Chondrocyte (in vitro differentiated cells): ENCODE measurements at places on chromosomes 4 and X. TPM values are rescaled to one million over a fixed set of nuclear protein-coding genes. Genes with fewer than 3 reads are reported as not detected.
A peak's percentile ranks its signal among the peaks of the same experiment; 100 is the strongest.

DNA sequence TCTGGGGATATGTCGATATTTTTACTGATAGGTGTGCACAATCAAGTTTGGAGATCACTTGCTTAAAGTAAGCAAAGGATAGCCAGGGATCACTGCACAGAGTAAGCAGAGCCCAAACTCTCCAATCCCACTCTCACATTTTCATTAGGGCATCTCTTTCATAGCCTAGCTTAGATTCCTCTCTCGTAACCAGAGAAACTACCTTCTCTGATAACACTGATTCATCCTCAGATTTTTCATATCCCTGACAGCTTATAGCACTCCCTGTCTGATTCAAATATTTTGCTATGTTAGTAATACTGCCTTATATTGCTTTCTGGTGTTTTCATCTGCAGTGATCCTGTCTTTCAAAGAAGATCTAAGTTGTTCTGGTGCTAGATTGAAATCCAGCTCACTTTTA lies 123.7 kb downstream of the CBLL2 start:
- no peaks in the 10 kb centered on the region for H3K27me3 ChIP-seq
- peaks cover 57% of the 10 kb centered on the region for H3K4me1 ChIP-seq
- no peak for DNase-seq
- peaks cover 2% of the 10 kb centered on the region for H3K36me3 ChIP-seq
- H3K4me3 ChIP-seq, result no peak overlapping the region

- H3K4me3 ChIP-seq, result no peak overlapping the region
- DNase-seq, result no peak
- peaks cover 4% of the 10 kb centered on the region for H3K4me1 ChIP-seq
- peaks cover 2% of the 10 kb centered on the region for H3K36me3 ChIP-seq
- H3K27me3 ChIP-seq, result peaks cover 5% of the 10 kb centered on the region
- no peak overlapping the region for H3K27ac ChIP-seq
These were observed 555 bp downstream of the CFI start for GRCh38 chr4:109801099-109801789.

- no peaks in the 10 kb centered on the region for H3K36me3 ChIP-seq
- no peaks in the 10 kb centered on the region for H3K27me3 ChIP-seq
- DNase-seq, result no peak
- H3K4me3 ChIP-seq, result peak overlapping the region; percentile 20
These were observed 21.6 kb downstream of the PCDH18 start for GRCh38 chr4:137510557-137511265.

DNA sequence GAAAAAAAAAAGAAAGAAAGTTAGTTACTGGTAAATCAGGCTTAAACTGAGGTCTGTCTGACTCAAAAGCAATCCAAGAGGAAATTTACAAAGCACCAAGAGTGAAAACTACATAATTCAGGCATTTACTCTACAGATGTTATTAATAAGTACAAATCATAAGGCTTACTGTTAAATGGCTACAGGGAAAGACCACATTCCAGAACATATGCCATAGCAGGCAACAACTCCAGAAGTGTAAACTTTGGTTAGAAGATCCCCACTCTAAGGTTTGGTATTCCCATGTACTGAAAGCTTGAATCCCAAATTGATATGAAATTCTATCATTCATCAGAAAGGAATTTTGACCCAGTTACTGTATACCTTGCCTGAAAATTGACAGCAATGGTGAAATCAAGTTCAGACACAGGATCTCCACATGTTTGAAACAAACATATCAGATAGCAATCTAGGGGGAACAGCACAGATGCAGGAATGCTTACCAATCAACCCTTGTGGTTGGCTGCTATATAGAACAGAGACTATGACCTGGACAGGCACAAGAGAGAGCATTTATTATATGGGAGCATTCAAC lies 6.6 kb downstream of the USP26 start:
- H3K4me1 ChIP-seq, result no peaks in the 10 kb centered on the region
- no peak overlapping the region for H3K4me3 ChIP-seq
- H3K36me3 ChIP-seq, result no peaks in the 10 kb centered on the region
- no peak overlapping the region for H3K27ac ChIP-seq

- no peak overlapping the region for H3K27ac ChIP-seq
- no peaks in the 10 kb centered on the region for H3K4me1 ChIP-seq
- no peak overlapping the region for H3K4me3 ChIP-seq
These were observed 1901.3 kb upstream of the TENM3 start for GRCh38 chr4:180341926-180342325.

DNA sequence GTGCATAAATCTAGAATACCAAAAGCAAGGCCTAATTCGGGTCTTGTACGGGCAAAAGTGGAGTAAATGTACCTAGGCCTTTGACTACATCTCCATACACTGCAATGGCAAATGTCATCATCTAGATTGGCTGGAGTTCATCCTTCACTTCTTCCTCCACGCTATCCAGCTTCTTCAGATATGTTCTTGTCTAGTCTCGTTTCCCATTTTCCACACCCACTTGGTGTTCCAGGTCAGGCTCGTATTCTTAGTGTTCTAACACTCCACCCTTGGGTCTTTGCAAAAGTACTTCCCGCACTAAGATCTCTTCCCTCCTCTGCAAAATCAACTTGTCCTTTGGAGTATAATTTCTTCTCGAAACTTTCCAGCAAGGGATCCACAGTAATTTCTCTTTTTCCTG lies 1.4 kb downstream of the COQ2 start:
- no peaks in the 10 kb centered on the region for H3K27me3 ChIP-seq
- no peaks in the 10 kb centered on the region for H3K36me3 ChIP-seq
- H3K27ac ChIP-seq, result no peak overlapping the region
- H3K4me3 ChIP-seq, result no peak overlapping the region

- peaks cover 45% of the 10 kb centered on the region for H3K4me1 ChIP-seq
- peak overlapping the region; percentile 89 for H3K27ac ChIP-seq
- H3K36me3 ChIP-seq, result no peaks in the 10 kb centered on the region
These were observed 81.5 kb upstream of the EGFL6 start for GRCh38 chrX:13487731-13488505.

GRCh38 chr4:178553201-178553600 lies 1111.0 kb upstream of the AGA start:
- H3K27me3 ChIP-seq, result no peaks in the 10 kb centered on the region
- no peak overlapping the region for H3K27ac ChIP-seq
- H3K4me1 ChIP-seq, result no peaks in the 10 kb centered on the region
- DNase-seq, result no peak

DNA sequence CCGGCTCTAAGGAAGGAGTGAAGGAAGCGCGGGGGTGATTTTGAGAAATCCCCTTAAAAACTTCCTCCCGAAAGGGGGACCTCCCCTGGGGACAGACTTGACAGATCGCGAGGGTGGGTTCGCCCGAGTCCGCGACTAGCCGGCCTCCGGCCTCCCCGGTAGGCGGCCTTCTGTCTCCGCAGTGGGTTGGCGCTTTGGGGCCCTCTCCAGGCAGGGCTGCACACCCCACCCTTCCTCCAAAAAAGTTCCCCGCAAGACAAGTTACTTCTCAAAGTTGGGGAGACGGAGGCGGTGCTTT lies 24.8 kb downstream of the HOPX start:
- peaks cover 36% of the 10 kb centered on the region for H3K4me1 ChIP-seq
- DNase-seq, result no peak
- peaks cover 1% of the 10 kb centered on the region for H3K36me3 ChIP-seq
- H3K27me3 ChIP-seq, result peaks cover 48% of the 10 kb centered on the region

DNA sequence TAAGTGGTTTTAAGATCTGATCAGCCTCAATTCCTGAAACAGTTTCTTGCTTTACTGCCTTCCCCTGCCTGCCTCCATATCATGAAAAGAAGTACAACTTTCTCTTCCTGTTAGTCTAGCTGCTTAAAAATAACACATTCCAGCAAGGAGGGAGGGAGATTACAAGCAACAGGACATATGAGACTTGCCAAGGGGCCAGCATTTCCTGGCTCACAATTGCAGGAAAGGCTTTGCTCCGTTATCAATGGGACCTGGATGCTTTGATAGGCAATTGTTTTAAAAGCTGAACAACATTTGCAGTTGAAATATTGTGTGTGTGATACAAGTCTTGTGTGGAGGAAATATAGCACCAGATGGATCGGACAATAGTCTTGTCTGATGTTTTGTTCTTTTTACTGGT lies 425.0 kb downstream of the FAT4 start:
- H3K36me3 ChIP-seq, result no peaks in the 10 kb centered on the region
- no peaks in the 10 kb centered on the region for H3K27me3 ChIP-seq
- H3K4me1 ChIP-seq, result peaks cover 54% of the 10 kb centered on the region
- DNase-seq, result no peak
- peak overlapping the region; percentile 74 for H3K27ac ChIP-seq

DNA sequence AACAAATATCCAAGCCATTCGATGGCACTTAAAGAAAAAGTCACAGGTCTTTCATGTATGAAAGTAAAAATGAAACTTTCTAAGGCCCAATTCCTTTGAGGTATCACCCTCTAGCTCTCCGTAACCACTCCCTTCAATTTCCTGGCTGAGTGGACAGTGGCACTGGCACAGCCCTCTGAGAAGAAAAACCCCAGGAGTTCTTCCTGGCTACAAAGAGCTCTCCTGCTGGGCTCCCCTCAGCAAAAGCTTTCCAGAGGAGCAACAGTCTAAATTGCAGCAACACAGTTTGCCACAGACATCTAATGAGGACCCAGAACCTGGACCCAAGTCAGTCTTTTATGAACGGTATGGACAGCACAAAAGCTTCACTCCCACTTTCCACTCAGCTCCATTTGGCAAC lies 71.8 kb downstream of the FUNDC1 start:
- H3K4me3 ChIP-seq, result no peak overlapping the region
- no peak overlapping the region for H3K27ac ChIP-seq
- H3K27me3 ChIP-seq, result no peaks in the 10 kb centered on the region
- DNase-seq, result no peak

- peaks cover 16% of the 10 kb centered on the region for H3K4me1 ChIP-seq
- no peaks in the 10 kb centered on the region for H3K27me3 ChIP-seq
- no peak for DNase-seq
These were observed 43.1 kb upstream of the FAM9C start for GRCh38 chrX:13087322-13088155.

GRCh38 chrX:14697451-14697850 lies 168.1 kb downstream of the GLRA2 start:
- H3K4me1 ChIP-seq, result no peaks in the 10 kb centered on the region
- no peaks in the 10 kb centered on the region for H3K27me3 ChIP-seq
- no peak overlapping the region for H3K27ac ChIP-seq

GRCh38 chr4:104044369-104044768 lies 324.6 kb upstream of the TACR3 start:
- no peak overlapping the region for H3K4me3 ChIP-seq
- no peaks in the 10 kb centered on the region for H3K4me1 ChIP-seq
- H3K27ac ChIP-seq, result no peak overlapping the region
- DNase-seq, result no peak
- H3K27me3 ChIP-seq, result peaks cover 2% of the 10 kb centered on the region
- H3K36me3 ChIP-seq, result no peaks in the 10 kb centered on the region

GRCh38 chr4:110754716-110755115 lies 131.8 kb upstream of the PITX2 start:
- peaks cover 8% of the 10 kb centered on the region for H3K27me3 ChIP-seq
- no peaks in the 10 kb centered on the region for H3K36me3 ChIP-seq
- H3K4me3 ChIP-seq, result no peak overlapping the region
- H3K4me1 ChIP-seq, result no peaks in the 10 kb centered on the region
- no peak overlapping the region for H3K27ac ChIP-seq

DNA sequence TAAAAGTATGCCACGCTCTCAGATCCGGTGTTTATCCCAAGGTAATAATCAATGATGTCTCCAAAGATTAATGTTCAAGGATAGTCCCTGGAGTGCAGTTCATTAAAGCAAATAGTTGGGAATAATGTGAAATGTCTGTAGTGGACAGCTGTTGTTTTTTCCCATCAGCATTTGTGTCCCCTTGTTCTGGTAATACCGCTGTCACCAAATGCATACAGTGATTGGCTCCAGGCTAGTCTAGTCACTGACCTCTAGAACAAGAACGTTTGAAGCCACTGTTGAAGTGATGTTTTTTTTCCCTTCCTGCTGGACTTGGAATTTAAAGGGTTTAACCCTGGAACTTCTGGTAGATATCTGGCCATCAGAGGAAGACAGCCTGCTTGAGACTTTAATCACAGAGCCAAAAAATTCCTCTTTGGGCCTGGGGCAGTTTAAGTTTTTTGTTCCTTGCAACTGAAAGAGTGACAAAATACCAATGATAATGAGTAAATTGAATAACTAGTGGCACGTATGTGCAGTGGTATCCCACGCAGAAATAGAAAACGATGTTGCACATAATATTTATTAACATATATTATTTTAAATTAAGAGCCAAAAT lies 30.6 kb downstream of the HSD17B11 start:
- no peak overlapping the region for H3K4me3 ChIP-seq
- H3K36me3 ChIP-seq, result peaks cover 3% of the 10 kb centered on the region
- DNase-seq, result no peak
- no peaks in the 10 kb centered on the region for H3K27me3 ChIP-seq
- no peak overlapping the region for H3K27ac ChIP-seq
- H3K4me1 ChIP-seq, result no peaks in the 10 kb centered on the region

GRCh38 chr4:41174444-41174843 lies 39.9 kb downstream of the APBB2 start:
- DNase-seq, result no peak
- peaks cover 70% of the 10 kb centered on the region for H3K4me1 ChIP-seq
- H3K36me3 ChIP-seq, result no peaks in the 10 kb centered on the region
- H3K27ac ChIP-seq, result peak overlapping the region; percentile 70

DNA sequence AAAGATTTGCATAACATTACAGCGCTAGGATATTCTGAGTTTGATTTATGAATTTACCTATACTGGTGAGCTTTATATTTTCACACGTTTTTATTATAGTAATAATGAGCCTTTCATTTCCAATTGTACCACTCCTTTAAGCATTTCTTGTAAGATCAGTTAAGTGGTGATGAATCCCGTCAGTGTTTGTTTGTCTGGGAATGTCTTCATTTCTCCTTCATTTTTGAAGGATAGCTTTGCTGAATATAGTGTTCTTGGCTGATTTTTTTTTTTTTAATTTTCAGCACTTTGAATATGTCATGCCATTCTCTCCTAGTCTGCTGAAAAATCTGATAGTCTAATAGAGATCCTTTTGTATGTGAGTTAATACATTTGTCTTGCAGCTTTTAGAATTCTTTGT lies 70.1 kb downstream of the IL15 start:
- H3K4me3 ChIP-seq, result no peak overlapping the region
- peaks cover 10% of the 10 kb centered on the region for H3K36me3 ChIP-seq
- H3K27me3 ChIP-seq, result no peaks in the 10 kb centered on the region
- no peak for DNase-seq
- H3K4me1 ChIP-seq, result no peaks in the 10 kb centered on the region

GRCh38 chr4:2266181-2266580 lies 4.3 kb upstream of the MXD4 start:
- no peaks in the 10 kb centered on the region for H3K27me3 ChIP-seq
- peaks cover 3% of the 10 kb centered on the region for H3K4me1 ChIP-seq
- no peak overlapping the region for H3K4me3 ChIP-seq
- peak overlapping the region; percentile 69 for H3K27ac ChIP-seq
- no peak for DNase-seq

Gene SULT1E1
- 1.2 to 1.9 TPM (median 1.4 TPM) in 3 replicates for total RNA-seq

Gene SSX1
- total RNA-seq, result not detected in 3 replicates

Gene USP26
- 0.17 TPM in 1 of 3 replicates, not detected in the others for total RNA-seq

Gene SH3TC1
- 1.2 to 1.4 TPM (median 1.2 TPM) in 3 replicates for total RNA-seq

Gene TSPYL2
- total RNA-seq, result 25.9 to 42.5 TPM (median 29.8 TPM) in 3 replicates

Gene ZFYVE28
- total RNA-seq, result 1.3 to 3.3 TPM (median 2.8 TPM) in 3 replicates

Gene MAGED4
- 90.8 to 129 TPM (median 119 TPM) in 3 replicates for total RNA-seq

Gene NALF2
- total RNA-seq, result not detected in 3 replicates

Gene PDE5A
- total RNA-seq, result 7.0 to 21.8 TPM (median 17.0 TPM) in 3 replicates

Gene SOWAHB
- total RNA-seq, result 2.6 to 4.8 TPM (median 4.8 TPM) in 3 replicates

Gene SRPX2
- 10.0 to 21.1 TPM (median 10.8 TPM) in 3 replicates for total RNA-seq

Gene CCDC110
- total RNA-seq, result 2.3 to 5.4 TPM (median 3.7 TPM) in 3 replicates

Gene ENPEP
- 0.63 to 2.2 TPM (median 0.72 TPM) in 3 replicates for total RNA-seq

Gene CLIC2
- 0.97 to 1.8 TPM (median 0.97 TPM) in 3 replicates for total RNA-seq

Gene GPR34
- total RNA-seq, result not detected in 3 replicates
